ENCODE measurements at places on chromosomes 1 and 21.

GRCh38 chr1:103120981-103121380, 12.7 kb upstream of the COL11A1 start:
- DNase-seq = no peak

DNA sequence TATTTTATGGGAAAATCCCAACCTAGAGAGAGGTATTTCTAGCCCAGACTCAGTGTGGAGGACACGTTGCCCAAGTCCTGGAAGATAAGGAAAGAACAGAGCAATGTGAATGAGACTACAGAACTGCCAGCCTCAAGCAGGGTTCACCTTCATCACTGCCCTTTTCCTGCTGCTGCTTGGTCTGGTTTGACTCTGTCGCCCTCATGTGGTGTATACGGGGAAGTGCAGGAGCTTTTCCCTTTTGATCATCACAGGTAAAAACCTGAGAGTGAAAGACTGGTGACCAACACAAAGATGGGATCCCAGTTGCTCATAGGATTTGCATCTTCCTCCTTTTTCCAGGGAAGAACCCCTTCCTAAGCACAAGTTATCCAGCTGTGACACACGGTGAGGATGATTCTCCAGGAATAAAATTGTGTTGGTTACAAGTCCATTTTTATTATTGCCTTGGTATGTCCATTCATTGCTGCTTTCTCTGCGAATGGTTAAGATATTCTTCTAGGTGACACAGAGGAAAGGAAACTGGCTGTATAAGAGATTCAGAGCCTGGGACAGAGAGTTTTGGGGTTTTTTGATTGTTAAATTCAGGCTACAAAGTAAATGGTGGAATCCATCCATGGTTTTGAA, 89.5 kb upstream of the CD53 start:
- DNase-seq = peak; percentile 19

- DNase-seq = no peak
These were observed 4.3 kb upstream of the IPO13 start for GRCh38 chr1:43942411-43942810.

DNA sequence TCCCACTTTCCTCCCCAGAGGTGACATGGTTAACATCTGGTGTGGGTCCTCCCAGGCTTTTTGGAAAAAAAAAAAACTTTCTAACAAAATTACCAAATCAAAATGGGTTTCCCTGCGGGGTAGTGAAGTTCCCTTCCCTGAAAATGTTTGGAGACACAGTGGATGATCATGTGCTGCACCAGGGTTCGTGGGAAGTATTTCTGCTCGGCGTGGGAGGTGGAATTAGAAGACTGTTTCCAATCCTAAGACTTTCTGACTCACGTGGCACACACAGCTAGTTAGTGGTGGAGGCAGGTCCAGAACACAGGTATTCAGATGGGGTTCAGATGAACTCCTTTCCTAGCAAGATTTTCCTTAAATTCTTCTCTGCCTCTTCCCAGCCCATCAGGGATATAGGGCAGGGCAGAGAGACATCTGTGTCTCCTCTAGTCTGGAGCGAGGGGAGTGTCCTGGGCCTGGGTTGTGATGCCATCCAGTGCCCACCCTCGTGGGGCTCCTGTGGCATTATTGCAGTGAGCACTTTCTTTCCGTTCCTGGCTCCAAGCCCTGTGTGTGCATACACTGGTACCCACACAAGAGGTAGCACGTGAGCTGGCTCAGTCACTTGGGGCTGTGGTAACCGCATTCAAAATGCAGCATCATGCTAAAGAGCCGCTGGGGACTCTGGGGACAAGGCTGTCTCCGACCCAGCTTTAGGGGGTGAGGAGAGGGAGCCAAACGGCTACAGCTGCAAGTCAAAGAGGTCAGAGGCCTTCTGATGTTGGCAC, 27.5 kb downstream of the KCNC4 start:
- no peak for DNase-seq

DNA sequence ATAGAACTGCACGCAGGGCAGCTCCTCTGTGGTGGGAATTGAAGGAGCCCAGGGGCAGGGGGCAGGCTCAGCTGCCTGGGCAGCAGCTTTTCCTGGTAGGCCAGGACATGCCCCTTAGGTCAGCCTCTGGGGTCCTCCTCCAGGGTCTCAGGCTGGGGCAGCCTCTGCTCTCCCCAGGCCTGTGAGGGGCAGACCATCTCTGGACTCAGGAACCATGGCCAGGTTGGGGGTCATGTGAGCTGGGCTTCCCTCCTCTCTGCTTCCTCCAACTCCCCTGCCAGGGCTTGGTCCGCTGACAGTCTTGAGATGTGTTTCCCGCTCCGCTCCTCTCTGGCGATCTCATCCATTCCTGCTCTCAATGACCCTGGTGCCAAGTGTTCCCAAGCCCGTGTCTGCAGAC, 5.7 kb downstream of the C1orf210 start:
- DNase-seq = no peak

- peak; percentile 55 for DNase-seq
These were observed 9.4 kb downstream of the MORN1 start for GRCh38 chr1:2381741-2382620.

DNA sequence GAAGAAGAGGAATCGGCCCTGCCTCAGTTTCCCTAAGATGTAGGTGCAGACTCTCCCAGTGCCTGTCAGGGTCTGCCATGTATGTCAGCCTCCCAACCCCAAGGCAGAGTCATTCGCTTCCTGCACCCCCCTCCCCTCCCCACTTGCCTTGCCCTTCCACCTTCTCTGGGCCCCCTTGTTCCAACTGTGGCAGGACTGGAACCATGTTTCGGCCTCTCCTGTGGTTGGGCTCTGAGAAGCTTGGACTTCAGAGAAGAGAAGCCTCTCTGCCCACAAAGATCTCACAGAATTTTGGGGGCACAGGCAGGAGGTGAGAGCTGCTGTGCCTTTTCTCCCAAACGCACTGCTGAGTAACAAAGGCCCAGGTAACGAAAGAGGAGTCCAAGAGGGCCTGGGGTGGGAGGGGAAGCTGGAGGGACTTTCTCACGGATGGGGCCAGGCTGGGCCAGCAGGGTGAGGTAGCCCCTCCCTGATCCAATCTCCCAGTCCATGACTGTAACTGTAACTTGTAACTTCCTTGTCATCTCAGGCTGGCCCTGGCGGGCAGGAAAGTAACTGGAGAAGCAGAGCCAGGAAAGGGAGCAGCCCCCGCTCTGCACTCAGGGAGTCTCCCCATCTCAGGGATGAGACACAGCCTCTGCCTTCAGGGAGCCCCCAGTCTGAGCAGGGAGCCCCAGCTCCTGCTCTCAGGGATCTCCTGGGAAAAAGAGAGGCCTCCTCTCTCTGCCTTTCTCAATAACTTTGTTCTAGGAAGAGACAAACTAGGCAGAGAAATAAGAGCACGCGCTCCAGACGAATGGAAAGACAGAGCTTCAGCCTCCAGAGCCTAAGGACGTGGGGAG, 11.3 kb downstream of the CRABP2 start:
- no peak for DNase-seq

DNA sequence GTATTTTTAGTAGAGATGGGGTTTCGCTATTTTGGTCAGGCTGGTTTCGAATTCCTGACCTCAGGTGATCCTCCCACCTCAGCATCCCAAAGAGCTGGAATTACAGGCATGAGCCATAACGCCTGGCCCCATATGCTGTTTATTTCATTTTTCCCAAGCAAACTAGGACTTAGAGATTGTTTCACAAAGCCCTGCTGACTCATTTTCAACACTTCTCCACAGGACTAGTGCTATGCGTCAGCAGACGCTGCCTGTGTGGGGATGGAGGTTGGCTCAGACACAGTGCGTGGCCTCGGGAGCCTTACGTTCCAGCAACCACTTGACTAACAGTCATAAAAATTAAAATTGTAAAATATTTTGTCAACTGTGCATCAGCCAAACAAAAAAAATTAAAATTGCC, 22.7 kb downstream of the PKNOX1 start:
- DNase-seq = no peak

DNA sequence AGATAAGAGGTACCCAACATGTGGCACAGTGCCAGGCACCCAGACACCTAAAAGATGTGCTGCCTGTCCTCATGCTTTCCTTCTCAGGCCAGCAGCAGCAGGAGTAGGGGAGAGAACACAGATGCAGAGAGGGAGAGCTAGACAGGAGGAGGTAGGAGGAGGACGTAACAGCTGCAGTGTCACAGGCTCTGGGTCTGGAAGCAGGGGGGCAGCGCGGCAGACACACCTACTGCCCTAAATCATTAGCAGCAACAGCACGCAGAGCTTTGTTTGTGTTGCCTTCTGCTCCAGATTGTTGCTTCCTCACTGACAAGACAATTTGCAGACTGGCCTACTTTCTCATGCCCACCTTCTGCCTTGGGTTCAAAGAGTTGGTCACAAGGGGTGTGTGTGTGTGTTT, 196.7 kb upstream of the DAB1 start:
- no peak for DNase-seq

- DNase-seq = no peak
These were observed 8.4 kb upstream of the SLC37A1 start for GRCh38 chr21:42505090-42505726.

DNA sequence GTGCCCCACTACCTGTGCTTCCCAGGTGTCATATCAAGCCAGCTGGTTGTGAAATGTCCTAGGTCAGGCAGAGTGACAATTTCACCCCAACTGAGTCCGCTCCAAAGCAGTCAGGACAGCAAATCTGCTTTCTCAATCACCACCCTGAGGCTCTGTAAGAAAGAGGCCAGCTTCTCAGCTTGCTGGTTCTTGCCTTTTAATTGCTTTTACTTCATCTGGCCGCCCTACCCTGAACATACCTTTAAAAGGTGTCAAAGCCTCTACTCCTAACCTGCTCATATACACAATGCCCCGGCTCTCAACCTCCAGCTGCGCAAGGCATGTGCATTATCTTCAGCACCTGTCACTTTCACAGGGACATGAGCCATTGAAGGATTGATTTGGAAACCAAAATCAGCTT, 581.6 kb downstream of the NPHP4 start:
- DNase-seq = no peak

DNA sequence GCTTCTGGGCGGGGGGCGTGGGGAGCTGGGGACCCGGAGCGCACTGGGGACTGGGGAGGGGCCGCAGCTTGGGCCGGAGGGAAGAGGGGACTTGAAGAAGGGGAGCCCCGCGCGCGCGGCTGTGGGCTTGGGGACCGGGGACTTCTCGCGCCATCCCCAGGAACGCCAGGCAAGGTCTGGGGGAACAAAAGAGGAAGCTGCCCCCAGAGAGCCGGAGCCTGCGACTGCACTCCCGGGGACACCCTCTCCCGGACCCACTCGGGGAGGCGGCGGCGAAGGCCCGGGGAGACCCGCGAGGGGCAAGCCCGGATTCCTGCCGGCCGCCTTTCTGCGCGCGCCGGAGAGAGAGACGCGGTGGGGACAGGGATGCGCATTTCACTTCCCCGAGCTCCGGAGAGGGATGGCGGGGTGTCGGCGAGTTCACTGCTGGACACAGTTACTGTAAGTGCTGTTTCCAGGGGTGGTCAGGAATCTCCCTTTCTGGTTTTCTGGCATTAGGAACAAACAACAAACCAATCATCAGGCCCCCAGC, 732 bp downstream of the ABCG1 start:
- DNase-seq = no peak

GRCh38 chr1:2595812-2596529, 9.4 kb downstream of the PRXL2B start:
- no peak for DNase-seq

DNA sequence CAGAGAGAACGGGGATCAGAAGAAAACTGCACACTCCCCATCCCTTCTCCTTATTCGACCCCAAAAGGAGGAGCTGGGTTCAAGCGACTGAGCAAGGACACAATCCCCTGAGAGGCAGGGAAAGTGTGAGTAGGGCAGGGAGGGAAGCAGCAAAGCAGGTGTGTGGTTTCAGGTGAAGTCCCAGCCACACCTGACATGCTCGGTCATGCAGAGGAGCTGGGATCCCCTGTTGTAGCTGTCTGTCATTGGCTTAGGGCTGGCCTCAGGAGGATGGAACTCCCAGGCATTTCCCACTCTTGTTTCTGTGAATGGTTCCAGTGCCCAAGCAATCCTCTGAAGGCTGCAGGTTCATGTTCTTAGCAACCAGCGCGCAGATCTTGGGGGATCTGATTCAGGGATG, 150.7 kb downstream of the DSCAM start:
- DNase-seq = no peak

GRCh38 chr1:19877821-19878636, 4.2 kb upstream of the OTUD3 start:
- DNase-seq = no peak

GRCh38 chr1:197438010-197438790, 170.1 kb downstream of the CRB1 start:
- no peak for DNase-seq

- no peak for DNase-seq
These were observed 150.0 kb downstream of the CASZ1 start for GRCh38 chr1:10646347-10646861.
